ENCODE measurements at places on chromosomes 6 and 20.

- no peak for DNase-seq
These were observed 21.6 kb upstream of the LMBRD1 start for GRCh38 chr6:69818223-69818930.

DNA sequence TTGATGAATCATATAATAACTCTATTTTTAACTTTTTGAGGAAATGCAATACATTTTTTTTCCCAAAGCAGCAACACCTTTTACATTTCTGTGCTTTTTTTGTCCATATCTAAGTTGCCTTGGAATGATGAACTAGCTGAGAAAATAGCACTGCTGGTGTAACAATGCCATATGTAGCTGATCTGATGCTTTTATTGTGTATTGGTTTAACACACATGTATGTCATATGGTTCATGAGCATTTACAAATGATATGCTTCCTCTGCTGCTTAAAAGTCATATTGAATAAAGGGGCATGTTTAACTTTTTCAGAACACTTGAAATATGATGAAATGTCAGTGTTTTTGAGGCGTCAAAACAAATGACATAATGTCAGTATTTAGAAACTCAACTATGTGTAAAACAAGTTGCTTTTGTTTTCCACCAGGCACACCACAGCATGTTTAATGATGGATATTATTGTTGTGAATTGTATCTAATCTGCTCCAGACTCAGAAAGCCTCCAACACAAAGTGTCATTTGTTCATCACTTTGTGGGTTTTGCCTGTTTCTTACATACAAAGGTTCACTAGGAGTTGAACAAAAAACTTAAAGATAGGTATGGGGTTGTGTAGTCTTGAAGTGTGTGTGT lies 775.8 kb upstream of the FLRT3 start:
- DNase-seq: no peak

GRCh38 chr20:34049897-34050695 lies 56.4 kb downstream of the RALY start:
- no peak for DNase-seq

GRCh38 chr6:82030761-82031503 lies 216.6 kb downstream of the IBTK start:
- no peak for DNase-seq

DNA sequence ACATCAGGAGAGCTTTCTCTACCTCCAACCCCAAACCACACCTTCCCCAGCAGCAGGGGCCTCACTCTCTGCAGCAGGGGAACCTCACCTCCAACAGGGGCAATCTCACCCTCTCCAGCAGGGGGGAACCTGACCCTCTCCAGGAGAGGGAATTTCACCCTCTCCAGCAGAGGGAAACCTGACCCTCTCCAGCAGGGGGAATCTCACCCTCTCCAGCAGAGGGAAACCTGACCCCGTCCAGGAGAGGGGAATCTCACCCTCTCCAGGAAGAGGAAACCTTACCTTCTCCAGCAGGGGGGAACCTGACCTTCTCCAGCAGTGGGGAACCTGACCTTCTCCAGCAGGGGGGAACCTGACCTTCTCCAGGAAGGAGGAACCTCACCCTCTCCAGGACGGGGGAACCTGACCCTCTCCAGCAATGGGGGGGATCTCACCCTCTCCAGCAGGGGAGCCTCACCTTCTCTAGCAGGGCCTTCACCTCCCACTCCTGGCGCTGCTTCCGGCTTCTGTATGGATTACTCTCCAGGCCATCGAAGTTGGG lies 3.1 kb downstream of the B3GALT4 start:
- DNase-seq: no peak

DNA sequence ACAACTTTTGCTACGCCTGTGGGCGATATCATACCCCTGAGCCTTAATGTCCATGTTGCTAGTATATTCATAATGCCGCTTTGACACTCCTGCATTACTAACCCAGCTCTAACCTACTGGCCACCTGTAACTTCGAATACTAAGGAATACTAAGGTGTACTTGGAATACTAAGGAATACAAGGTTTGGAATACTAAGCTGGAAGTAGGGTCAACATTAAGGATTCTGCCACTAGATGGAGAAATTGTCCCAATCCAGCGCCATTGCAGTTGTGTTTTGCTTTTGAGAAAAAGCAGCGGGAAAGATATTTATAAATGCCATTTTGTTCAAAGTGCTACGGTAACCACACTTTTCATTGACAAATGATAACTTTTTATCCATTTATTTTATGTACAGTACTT lies 10.7 kb downstream of the TBXT start:
- no peak for DNase-seq

GRCh38 chr6:18142591-18142861 lies 12.4 kb downstream of the TPMT start:
- no peak for DNase-seq

DNA sequence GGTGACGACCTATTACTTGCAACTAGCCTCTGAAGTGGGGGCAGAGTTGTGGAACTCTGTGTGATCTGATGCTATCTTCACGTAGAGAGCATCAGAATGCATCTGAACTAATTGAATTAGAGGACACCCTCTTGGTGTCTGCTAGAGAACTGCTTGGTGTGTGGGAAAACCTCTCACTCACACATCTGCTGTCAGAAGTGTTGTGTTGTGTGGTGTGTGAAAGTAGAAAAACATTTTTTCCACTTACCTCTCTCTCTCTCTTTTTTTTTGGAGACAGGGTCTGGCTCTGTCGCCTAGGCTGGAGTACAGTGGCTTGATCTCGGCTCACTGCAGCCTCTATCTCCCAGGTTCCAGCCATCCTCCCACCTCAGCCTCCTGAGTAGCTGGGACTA lies 90.0 kb downstream of the CHMP4B start:
- DNase-seq: no peak

DNA sequence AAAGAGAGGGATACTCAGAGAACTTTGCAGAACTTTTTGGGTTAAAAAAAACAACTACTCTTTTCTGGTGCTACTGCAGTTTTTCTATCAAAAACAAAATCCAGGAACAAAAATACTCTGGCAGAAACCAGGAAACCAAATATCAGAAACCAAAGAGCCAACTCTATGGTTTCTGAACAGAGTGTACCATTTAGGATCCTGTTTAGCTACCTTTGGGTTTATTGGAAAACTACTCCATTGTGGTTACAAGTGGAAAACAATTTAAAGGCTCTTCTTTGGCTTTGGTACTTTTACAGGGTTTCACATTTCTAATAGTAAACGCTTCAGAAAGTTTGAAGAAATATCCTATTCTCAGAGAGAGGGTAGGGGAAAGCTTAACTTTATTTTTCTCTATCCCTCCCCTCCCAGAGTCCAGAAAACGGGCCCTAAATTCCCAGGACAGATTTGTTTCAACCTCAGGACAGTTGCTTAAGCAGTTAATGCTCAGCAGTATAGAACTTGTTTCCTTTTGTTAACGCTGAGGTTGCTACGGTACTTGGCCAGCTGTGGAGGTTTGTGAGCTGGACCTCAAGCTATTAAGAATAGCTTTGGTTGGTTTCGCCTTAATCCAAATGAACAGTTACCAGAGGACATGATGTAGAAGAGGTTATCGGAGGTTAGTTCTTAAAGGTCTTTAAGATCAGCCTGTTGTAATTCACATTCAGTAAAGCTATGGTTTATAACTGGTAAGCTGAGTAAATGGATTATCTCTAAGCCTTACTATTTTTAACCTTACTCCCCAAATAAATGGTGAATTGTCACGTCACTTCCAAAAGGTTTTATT lies 47.9 kb downstream of the FOXO3 start:
- no peak for DNase-seq

GRCh38 chr6:150646228-150646627 lies 46.5 kb downstream of the PLEKHG1 start:
- DNase-seq: no peak

- DNase-seq: no peak
These were observed 45.2 kb downstream of the ZHX3 start for GRCh38 chr20:41272339-41272738.

DNA sequence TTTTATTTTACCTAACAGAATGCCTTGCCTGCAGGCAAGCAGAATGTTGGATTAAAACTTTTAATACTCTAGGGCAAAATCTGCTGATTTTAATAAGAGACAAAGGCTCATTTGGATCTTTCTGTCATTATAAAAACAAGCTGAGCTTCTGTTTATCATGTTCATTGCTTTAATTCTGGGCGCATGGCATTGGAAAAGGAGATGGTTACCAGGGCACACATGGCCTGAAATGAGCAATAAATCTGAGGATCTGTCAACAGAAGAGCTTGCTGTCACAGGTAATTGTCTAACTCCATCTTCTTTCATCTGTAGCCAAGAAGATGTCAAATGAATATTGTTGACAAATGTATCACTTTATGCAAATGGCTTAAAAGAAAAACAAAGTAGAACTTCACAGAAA lies 439.6 kb downstream of the DOK5 start:
- DNase-seq: no peak

DNA sequence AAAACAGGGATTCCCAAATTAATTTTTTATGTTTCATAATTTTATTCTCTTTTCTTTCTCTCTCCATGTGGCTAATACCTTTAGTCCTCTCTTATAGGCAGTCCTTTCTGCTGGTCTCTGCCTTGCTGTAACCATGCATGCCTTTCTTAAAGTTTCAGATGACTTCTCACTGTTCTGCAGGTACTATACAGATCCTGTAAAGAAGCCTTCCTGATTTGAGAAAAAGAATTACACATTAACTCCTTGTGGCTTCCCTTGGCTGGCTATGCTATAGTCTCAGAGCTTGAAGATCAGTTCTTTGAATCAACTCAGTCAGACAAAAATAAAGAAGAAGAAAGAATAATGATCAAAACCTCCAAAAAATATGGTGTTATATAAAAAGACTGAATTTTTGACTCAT lies 7.3 kb upstream of the GPR63 start:
- no peak for DNase-seq

GRCh38 chr6:34205466-34205865 lies 31.2 kb upstream of the HMGA1 start:
- no peak for DNase-seq

GRCh38 chr6:156508923-156509322 lies 268.3 kb upstream of the ARID1B start:
- DNase-seq: no peak

- no peak for DNase-seq
These were observed 28.4 kb upstream of the MAFB start for GRCh38 chr20:40717343-40717865.
